Mesothelial cell of epicardium (in vitro differentiated cells): ENCODE measurements at places on chromosomes 2 and 18.
A peak's percentile ranks its signal among the peaks of the same experiment; 100 is the strongest.

DNA sequence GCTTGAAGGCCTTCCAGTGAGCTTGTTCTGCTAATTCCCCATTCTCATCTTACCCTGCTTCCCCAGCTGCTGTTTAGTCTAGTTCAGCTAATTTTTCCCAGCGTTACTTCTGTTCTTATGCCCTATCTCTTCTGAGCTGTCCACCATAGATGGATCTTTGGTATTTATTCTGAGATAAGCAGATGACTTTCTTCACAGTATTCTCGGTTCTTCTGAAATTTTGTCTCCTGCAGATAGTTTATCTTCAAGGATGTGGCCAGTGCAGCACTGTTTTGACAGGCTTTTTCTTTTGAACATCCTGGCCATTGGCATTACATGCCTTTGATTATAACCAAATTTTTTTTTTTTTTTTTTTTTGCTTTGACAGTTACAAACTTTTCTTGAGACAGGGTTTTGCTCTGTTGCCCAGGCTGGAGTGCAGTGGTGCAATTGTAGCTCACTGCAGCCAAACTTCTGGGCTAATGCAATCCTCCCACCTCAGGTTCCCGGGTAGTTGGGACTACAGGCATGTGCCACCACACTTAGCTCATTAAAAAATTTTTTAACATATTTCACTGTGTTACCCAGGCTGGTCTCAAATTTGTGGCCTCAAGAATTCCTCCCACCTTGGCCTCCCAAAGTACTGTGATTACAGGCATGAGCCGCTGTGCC, 134.2 kb downstream of the WDSUB1 start:
- DNase-seq, result no peak

GRCh38 chr2:45180033-45180746, 170.9 kb upstream of the SIX2 start:
- no peak for DNase-seq

DNA sequence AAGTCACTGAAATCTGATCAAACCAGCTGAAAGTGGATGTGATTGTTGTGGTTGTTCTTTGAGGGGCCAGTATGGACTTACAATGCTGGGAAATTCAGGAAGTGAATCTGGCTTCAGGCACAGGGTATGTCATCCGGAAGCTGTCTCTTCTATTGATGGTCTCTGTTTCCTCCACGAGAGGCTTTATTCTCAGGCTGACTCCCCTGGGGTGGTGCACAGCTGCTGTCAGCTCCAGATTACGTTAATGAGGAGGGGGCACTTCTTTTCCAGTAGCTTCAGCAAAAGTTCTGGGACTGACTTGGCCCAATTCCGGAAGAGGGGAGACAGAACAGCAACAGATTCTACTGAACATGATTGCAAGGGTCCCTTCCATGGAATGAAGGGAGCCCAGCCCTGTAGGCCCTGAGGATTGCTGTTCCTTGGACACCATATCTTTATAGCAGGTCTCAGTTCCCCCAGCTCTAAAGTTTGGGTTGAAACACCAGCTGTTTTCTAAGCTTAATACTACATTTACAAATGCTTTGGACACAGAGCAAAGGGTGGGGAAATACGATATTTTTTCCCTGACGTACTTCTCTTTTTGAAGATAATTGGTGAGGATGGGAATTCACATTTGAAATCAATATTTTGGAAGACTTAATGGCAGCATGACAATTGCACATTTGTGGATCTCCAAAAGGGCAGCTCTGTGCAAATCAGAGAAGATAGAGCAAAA, 400.9 kb downstream of the TSN start:
- no peak for DNase-seq

DNA sequence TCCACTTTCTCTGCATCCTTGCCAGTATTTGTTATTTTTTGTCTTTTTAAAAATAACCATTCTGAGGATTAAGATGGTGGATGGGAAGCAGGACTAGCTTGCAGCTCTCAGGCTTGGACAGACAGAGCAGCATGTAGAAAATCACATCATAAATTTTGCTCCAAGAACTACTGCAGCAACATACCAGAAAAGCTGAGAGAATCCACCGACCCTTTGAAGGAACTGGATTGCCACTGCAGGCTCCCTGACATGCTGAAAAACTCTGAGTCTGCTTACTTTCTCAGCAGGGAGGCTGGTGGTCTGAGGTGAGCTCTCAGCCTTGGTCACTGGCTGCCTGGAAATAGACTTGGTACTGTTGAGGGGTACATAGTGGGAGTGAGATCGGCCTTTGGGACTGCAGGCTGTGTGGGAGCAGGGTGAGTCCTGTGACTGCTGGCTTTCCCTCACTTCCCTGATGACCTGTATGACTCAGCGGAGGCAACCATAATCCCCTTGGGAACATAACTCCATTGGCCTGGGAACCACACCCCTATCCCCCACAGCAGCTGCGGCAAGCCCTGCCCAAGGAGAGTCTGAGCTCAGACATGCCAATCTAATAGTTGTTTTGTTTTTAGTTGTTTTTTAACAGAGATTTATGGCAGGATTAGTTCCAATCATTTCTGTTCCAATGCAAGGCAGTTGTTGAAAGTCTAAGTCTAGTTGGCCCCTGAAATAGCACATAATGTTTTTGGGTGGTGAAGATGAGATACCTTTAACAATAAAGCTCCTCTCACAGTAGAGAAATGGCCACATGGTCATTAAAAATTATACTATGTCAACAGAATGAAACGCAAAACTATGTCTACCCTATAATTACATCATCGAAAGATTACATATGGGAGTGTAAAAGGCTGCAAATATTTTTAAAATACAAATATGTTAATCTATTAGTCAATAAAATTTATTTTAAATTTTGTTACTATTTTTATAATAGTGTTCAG, 414.2 kb upstream of the CHAC2 start:
- no peak for DNase-seq

- no peak for DNase-seq
Measured at GRCh38 chr2:178913049-178913441, 105.8 kb upstream of the TTN start.

GRCh38 chr2:185179743-185180142, 558.9 kb upstream of the FSIP2 start:
- DNase-seq, result no peak

DNA sequence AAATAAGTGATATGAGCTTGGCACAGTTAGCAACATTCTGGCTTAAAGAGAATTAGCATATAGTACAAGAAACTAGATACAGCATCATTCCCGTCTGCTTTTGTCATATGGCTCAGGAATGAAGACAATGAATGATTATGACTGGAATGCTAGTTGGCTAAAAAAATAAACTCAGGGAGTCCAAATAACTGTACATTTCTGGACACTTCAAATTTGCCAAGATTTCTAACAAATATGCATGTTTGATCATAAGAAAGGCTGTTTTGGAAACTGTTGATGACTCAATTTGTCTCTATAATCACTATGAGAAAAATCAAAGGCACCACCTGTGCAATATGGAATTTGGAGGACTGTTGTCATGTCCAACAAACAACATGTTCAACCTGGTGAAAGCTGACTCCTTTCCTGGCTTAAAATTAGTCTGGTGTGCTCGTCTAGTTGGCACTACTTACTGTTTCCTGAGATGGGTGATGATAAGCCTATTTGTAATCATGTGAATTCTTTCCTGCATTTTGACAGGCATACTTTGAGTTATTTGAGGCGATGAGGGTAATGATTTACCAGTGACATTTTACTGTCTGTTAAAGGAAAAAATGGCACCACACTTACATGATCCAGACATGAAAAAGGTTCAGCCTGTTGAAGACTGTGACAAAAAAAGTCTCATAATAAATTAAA, 133.9 kb upstream of the CDH20 start:
- DNase-seq, result no peak

DNA sequence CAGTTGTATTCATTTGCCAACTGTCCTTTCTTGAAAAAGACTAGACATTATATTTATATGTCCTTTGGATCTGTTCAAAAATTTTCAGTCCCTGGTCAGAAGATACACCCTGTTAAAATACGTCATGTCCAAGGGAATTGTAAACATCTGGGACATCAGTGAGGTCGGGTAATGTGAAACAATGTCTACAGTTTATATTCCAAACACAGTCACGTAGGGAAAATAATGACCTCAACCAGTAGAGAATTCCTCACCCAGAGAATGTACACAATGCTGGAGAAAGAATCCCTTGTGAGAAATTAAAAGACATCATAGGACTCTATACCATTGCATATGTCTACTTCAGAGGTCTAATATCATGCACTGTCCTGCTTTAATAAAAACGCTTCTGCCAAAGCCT, 888.0 kb upstream of the CHAC2 start:
- no peak for DNase-seq

DNA sequence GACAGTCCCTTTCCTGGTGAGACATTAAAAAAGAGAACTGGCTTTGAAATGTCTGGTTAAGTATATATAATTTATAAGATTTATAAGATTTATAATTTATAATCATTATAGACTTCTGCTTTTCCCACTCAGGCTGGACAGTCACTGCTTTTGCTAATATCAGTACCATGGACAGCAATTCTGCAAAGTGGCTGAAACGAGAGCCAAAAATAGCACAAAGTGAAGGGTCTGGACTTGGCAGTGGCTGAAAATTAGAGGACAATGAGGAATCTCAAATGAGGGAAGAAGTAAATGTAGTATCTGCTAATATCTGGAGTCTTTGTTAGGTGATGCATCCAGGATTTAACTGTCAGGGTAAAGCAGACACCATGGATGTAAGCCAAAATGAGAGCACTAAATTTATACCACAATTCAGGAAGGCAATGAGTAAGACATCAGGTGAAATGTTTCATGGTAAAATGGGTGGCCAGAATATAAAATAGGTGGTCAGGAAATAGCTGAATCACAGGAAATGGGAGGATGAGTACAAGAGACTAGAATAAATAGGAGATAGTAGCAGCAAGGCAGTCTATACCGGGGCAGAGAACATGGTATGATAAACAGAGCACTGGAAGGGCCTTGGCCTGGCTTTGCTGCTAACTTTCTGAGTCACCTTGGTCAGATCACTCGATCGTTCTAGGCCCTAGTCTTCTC, 39.6 kb upstream of the BOD1L2 start:
- no peak for DNase-seq

DNA sequence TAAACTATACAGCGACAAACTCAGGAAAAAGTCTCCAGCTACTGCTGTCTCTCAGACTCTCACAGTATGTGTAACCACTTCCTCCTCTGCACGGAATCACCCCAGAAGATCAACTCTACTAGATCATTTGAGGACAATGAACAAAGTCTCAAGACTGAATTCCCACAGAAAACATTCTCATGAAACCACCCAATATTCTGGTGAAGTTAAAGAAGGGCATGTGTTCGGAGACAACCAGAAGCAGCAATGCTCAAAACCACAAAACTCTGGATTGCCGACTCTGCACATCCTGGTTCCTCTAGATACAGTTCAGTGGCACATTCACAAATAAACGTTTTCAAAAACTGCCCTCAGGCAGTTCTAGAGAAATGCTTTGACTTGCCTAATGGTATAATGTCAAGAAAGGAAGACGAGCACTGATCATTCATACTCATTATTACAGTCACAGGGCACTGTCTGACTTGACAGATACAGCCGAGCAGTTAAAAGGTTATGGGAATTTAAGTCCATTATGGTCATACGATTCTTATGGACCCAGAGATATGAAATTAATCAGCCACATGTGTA, 91.9 kb upstream of the STK17B start:
- DNase-seq, result no peak

GRCh38 chr2:84057917-84058560, 401.0 kb downstream of the SUCLG1 start:
- no peak for DNase-seq

- no peak for DNase-seq
Measured at GRCh38 chr2:112958428-112959108, 19.2 kb upstream of the IL36G start.

- no peak for DNase-seq
Measured at GRCh38 chr2:66439812-66440542, 5.1 kb downstream of the MEIS1 start.

DNA sequence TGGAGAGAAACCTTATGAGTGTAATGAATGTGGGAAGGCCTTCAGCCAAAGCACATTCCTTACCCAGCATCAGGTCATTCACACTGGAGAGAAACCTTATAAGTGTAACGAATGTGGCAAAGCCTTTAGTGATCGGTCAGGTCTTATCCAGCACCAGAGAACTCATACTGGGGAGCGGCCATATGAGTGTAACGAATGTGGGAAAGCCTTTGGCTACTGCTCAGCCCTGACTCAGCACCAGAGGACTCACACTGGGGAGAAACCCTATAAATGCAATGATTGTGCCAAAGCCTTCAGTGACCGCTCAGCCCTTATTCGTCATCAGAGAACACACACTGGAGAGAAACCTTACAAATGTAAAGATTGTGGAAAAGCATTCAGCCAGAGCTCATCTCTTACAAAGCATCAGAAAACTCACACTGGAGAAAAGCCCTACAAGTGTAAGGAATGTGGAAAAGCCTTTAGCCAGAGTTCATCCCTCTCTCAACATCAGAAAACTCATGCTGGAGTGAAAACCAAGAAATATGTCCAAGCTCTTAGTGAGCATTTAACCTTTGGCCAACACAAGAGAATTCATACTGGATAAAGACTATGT, 7.8 kb downstream of the ZNF892 start:
- no peak for DNase-seq

DNA sequence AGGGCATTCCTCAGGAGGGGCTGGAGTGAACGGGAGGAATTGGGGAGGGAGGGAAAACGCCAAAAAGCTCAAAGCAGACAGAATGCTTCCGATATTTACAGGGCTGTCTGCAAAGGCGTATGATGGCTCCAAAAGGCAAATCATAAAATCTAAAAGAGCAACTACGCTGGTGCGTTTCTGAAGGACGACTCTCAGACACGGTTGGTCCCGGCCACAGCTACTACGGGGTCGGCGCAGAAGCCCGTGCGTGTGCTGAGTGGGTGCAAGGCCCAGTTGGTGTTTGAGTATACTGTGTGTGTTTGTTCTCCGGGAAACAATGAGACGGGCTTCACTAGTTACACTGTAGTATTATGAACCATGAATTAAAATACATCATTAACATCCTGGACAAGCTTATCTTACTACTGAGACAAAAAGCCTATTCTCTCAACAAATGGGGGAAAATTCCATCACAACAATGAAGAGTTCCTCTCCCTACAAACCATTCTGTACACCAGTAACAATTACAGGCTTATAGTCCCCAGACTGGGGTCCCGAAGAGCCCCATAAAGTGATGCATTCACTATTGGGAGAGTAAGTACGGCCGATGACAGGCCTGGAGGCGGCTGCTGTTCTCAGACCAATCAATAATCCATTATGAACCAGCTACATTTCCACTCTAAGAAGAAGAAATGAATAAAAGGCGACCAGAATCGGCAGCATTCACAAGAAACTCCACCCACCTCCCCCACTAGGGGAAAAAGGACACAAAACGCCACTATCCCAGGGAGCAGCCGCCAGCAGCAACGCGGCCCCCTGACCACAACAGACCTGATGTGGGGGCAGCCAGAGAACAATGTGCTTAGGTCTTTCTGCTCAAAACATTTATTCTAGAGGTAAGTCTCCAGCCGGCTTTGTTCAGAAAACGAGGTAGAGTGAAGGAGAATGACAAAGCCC, 43.4 kb downstream of the ZNF516 start:
- peak; percentile 36 for DNase-seq

DNA sequence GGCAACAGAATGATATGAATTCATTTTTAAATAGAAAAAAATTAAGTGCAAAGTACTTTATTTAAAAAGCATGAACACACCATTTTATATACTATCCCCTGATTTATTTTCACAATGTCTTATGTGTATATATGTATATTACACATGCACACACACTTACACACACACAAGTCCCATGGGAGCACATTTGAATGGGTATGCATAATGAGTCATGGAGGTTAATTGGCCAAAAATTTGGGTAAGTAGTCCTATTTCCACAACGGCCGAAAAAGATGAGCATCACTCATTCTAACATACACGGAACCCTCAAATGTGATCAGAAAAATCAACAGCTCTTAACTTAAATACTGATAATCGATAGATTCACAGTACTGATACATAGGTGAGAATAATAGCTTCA, 97.4 kb upstream of the NABP1 start:
- DNase-seq, result no peak

- no peak for DNase-seq
Measured at GRCh38 chr2:23454501-23455120, 69.6 kb downstream of the KLHL29 start.
